GM03348 (cell line): ENCODE measurements at places on chromosomes 7 and 10.

DNA sequence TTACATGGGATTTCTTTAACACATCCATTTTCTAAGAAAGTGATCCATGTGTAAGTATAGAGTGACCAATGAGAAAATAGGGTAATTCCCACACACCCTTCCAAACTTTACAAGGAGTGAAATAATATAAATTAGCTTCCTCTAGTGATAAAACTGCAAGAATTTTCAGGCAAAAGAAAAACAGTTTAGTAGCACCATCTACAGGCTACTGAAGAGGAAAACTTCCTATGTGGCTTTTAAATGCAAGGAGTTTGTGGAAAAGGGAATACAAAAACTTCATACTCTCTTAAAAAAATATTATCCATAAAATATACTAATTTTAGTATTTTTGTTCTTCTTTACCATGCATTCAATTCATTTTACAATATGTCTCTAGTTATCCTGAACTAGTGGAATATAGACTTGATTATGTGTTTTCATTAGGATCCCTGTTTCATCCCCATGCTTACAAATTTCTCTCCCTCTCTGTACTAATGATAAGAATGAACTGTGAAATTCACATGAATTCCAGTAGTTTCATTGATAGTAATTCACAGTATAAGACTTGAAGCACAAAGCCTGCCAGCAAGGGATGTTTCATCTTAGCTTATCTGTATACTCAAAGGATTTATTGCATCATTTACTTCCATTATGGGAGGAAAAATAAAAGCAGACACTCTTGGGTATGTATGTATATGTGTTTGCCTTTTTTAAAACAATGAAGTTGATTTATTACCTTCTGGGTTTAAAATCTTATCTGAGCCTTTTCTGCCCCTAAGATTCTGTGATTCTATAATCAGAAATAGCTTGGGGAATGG is 442.9 kb downstream of the AUTS2 start:
- peak; percentile 14 for DNase-seq

DNA sequence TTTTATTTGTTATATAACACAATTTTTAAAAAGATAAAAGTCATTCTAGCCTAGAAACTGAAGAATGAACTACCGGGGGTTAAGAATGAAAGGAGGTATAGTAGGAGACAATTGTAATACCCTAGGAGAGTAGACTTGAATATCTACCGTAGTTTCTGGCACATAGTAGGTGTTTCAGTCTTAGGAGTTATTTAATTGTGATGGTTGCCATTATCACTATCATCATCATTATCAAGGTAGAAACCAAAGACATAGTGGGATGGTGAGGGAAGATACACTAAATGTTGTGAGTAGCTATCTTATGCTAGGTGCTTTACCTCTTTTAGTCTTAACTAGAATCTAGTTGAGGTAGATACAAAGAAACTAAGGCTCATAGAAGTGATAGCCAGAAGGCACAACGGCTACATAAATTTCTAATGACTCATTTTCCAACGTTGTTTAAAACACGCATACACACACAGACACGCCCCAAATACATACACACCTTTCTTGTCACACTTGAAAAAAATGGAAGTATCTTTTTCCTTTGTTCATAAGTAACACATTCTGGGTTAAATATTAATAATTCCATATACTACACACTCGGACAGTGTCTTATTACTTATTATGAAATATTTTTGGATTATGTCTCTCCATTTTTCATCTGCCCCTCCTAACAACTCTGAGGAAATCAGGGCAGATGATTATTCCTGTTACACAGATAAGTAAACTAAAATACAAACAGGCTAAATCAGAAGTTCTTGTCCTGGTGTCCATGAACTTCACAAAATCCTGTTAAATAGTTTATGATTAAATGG is 2.0 kb upstream of the ANLN start:
- no peak for DNase-seq

DNA sequence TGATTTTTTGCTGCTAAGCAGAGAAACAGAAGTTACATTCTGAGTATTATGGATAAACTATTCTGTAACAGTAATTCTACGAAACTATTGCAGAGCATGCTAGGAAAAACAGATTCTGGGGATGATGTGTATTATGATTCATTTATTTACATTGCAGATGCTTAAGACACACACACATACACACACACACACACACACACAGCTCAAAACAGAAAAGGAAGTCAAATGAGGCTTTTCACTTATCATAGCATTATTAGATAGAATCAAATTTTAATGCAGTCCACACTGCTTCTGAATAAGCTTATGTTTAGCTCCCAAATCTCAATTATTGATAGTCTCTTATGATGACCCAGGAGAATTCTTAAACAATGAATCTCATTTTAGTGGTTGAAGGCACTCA is 307.2 kb downstream of the HGF start:
- no peak for DNase-seq

- no peak for DNase-seq
These were observed 219.3 kb downstream of the DNAJB6 start for GRCh38 chr7:157555944-157556641.

DNA sequence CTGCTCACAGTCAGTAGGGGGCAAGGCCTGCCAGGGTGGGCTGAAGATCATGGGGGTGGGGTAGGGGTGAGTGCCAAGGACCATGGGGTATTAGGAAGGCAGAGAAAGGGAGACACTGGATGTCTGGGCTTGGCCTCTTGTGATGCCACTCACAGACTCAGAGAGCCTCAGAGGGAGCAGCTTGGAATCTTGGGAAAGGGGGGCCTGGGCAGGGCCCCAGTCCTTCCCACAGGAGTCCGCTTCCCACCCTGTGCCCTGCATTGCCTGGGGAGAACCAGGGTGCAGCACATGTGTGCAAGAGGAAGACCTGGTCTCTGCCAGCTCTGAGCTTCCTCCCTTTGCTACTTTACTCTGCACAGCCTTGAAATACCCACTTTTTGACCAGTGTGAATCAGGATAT is 4.3 kb downstream of the ADCY1 start:
- no peak for DNase-seq

- peak; percentile 53 for DNase-seq
These were observed 324.2 kb upstream of the ZMIZ1 start for GRCh38 chr10:78744491-78745090.

DNA sequence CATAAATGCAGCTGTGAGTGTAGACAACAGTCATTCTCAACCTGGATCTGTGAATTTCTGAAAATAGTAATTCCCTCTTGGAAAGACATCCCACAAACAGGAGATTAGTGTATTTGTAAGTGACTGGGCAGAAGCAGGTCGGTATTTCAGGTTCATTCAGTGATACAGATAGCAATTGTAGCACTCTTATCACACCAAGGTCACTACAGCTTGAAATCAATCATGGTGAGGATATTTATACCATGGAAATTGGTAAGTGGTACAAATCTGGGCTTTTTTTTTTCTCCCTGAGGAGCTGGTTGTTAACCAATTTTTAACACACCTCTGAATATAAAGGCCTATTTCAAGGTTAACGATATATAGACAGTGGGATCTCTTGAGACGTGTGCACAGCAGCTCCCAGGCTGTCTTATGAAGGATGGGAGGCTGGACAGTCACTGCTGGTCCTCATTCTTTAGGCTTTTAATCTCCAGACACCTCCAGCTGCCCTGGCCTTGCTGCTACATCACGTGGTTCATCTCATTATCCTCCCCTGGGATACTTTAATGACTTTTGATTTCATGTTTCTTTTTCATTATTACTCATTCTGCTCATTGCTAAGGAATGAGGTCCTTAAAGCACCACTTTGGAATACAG is 87.1 kb downstream of the ITGA8 start:
- no peak for DNase-seq

- peak; percentile 63 for DNase-seq
These were observed 89.0 kb downstream of the JMJD1C start for GRCh38 chr10:63376560-63377304.

DNA sequence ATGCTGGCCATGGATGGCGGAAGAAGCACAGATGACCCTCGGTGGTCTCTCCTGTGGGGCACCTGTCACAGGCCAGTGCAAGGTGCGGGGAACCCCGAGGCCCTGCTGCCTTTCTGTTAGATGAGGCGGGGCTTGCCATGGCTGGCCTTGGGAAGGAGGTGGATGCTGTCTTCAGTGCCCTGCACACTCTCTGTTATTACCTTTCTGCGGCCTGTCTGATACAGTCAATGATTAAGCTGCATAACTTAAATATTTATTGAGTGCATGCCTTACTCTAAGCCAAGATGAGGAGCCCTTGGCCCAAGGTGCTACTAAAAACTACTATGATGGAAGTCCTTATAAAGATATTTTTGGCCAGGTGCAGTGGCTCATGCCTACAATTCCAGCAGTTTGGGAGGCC is 36.7 kb upstream of the MNX1 start:
- DNase-seq, result no peak

- DNase-seq, result no peak
These were observed 250.8 kb upstream of the MBL2 start for GRCh38 chr10:53023411-53023810.

- DNase-seq, result no peak
These were observed 130.3 kb downstream of the NRF1 start for GRCh38 chr7:129741743-129742213.

- DNase-seq, result no peak
These were observed 18.8 kb downstream of the CAV1 start for GRCh38 chr7:116543664-116544063.

DNA sequence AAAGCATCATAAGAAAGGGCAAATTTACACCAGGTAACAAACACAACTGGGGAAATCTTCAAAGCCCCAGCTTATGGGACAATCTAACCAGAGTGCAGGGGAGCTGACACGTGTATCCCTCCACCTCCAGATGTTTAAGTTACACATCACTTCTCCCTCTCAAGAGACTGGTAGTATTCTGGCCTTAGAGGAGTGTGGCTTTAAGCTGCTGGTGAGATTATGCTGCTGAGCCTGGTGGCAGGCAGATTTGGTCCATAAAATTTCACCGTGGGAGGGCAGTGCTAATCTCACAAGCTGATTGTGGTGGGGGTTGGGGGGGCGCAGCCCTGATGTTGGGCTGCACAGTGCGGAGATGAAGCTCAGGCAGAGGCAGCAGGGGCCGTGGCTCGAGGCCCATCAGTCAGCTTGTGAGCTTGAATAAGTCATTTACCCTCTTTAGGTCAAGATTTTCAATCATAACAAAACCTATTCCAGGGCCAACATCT is 431.0 kb upstream of the GALNT17 start:
- no peak for DNase-seq

GRCh38 chr7:107998150-107998549 is 4.8 kb downstream of the LAMB1 start:
- peak; percentile 9 for DNase-seq

GRCh38 chr10:5447611-5448071 is 35.3 kb downstream of the NET1 start:
- DNase-seq, result no peak

DNA sequence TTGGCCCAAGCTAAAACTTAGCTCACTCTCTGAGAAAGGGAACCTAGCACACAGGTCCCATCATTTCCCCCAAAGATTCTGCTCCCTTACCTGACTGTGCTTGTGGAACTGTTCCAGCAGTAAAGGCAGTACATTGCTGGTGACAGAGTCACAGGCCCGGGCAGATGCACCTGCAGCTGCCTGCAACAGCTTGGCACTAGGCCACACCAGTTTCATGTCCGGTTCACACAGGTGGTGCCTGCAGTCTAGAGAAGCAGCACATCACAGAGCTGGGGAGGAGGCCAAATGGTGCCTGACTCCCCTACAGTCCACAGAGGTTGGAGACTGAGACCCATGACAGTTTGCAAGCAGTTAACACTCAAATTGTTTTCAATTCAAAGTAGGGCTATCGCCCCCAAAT is 22.2 kb downstream of the ZDHHC16 start:
- DNase-seq, result no peak

- no peak for DNase-seq
These were observed 51.2 kb downstream of the TEX36 start for GRCh38 chr10:125631806-125632205.
